ENCODE measurements at places on chromosomes 7 and 10.

- DNase-seq = no peak
Observed at GRCh38 chr10:105291571-105291970, 650.5 kb downstream of the SORCS3 start.

DNA sequence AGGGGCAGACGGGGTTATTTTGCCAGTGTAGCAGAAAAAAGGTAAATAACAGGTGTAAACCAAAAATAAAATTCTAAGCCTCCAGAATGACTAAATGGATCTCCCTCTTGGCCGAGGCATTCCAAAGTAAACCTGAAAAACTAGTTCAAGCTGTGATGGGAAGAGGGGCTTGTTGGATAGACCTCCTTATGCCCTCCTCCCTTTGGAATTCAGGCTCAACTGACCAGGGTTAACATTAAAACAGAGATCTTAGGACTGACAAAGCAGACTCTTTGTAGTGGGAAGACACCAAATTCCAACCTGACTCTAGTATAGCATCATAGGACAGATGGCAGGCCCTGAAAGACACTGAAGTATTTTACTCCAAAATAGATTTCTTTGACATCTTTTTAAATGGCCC, 113.8 kb upstream of the ITGB1 start:
- DNase-seq = no peak

GRCh38 chr7:129053938-129054437, 923 bp downstream of the TNPO3 start:
- no peak for DNase-seq

- no peak for DNase-seq
Observed at GRCh38 chr7:17558558-17559332, 260.3 kb downstream of the AHR start.

DNA sequence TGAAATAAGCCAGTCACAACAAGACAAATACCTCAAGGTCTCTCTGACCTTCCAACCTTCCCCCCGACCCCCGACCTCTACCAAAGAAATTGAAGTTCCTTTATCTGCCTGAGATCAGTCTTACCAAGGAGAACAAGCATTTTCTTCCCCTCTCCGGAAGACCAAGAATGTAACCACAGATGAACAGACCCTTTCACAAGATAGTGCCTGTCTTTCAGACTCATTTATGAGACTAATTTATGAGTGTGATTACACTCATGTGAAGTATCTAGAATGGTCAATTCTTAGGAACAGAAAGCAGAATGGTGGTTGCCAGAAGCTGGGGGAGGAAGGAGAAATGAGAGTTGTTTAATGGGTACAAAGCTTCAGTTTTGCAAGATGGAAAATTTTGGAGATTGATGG, 108.9 kb upstream of the MKLN1 start:
- no peak for DNase-seq
